ENCODE measurements at places on chromosomes 13 and 19. TPM values are rescaled to one million over a fixed set of nuclear protein-coding genes. Genes with fewer than 3 reads are reported as not detected.

Gene CYP4F2
- total RNA-seq, result not detected

GRCh38 chr19:14090509-14091080 is at the start of gene SAMD1:
Gene SAMD1, minus strand, starts transcription at chr19:14090751.
- H3K27me3 ChIP-seq, result no peaks in the 10 kb centered on the region
- H3K4me1 ChIP-seq, result peaks cover 24% of the 10 kb centered on the region
- peak within 1 kb of the TSS; percentile 98 for H3K27ac ChIP-seq
- DNase-seq, result peak; percentile 95
- peak within 1 kb of the TSS; percentile 95 for H3K4me3 ChIP-seq

- no peaks in the 10 kb centered on the region for H3K4me1 ChIP-seq
- H3K27me3 ChIP-seq, result no peaks in the 10 kb centered on the region
- no peak overlapping the region for H3K4me3 ChIP-seq
- no peaks in the 10 kb centered on the region for H3K36me3 ChIP-seq
- no peak for DNase-seq
- no peak overlapping the region for H3K27ac ChIP-seq
These were observed 1130.2 kb downstream of the SLITRK5 start for GRCh38 chr13:88801361-88801760.

GRCh38 chr13:24888291-24888931 is 124.4 kb downstream of the RNF17 start:
- no peaks in the 10 kb centered on the region for H3K4me1 ChIP-seq
- peaks cover 32% of the 10 kb centered on the region for H3K36me3 ChIP-seq
- no peak overlapping the region for H3K4me3 ChIP-seq
- no peak overlapping the region for H3K27ac ChIP-seq
- no peaks in the 10 kb centered on the region for H3K27me3 ChIP-seq
- no peak for DNase-seq

GRCh38 chr19:27676877-27677276 is 1536.1 kb downstream of the UQCRFS1 start:
- H3K27me3 ChIP-seq, result no peaks in the 10 kb centered on the region
- DNase-seq, result no peak
- peaks cover 61% of the 10 kb centered on the region for H3K4me1 ChIP-seq
- H3K27ac ChIP-seq, result peak overlapping the region; percentile 77
- no peak overlapping the region for H3K4me3 ChIP-seq

- DNase-seq, result no peak
- H3K27ac ChIP-seq, result no peak overlapping the region
- peaks cover 15% of the 10 kb centered on the region for H3K4me1 ChIP-seq
- H3K36me3 ChIP-seq, result no peaks in the 10 kb centered on the region
- peak overlapping the region; percentile 33 for H3K4me3 ChIP-seq
These were observed 84.4 kb downstream of the FAM216B start for GRCh38 chr13:42865768-42866102.

- peaks cover 10% of the 10 kb centered on the region for H3K27me3 ChIP-seq
- no peaks in the 10 kb centered on the region for H3K4me1 ChIP-seq
- H3K36me3 ChIP-seq, result no peaks in the 10 kb centered on the region
- no peak overlapping the region for H3K27ac ChIP-seq
These were observed 29.4 kb upstream of the GTF3A start for GRCh38 chr13:27395007-27395510.

Gene MAST3
- 4.6 TPM for total RNA-seq

DNA sequence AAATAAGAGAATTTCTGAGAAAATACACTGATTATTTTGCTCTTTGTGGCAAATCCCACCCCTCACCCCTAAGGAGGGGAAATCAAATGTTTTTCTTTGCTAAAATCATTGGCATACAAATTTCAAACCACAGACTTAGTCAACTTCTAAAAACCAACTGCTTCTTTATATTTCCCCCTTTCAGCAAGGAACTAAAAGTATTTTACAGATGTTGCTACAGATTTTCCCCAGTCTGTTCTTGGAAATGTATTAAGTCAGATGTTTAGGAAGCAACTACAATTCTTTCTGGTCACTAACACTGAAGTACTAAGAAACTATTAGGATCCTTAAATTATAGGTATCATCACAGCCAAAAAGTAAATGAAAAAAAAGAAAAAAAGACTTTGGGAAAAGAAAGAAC is 6.9 kb downstream of the MTMR6 start:
- DNase-seq, result no peak
- H3K27me3 ChIP-seq, result no peaks in the 10 kb centered on the region
- no peaks in the 10 kb centered on the region for H3K36me3 ChIP-seq
- H3K4me1 ChIP-seq, result peaks cover 23% of the 10 kb centered on the region

DNA sequence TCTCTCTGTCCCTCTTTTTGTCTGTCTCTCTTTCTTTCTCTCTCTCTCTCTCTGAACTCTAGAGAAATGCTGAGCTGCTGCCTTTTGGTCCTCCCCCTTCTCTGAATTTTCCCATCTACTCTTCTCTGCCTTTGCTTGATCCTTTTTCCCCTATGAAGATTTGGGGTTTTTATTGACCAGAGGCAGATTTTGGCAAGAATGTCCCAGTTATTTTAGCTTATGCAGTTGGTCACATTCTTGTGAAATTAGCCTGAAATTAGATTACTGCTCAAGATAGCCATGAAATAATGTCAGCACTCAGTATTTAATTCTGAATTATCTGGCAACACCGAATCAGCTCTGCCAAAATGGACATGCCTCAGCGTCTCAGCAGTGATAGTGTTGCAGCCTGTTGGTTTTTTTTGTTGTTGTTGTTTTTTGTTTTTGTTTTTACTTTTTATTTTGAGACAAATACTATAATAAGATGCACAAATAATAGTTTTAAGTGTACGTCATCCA is 17.2 kb upstream of the SPART start:
- no peak for DNase-seq
- no peaks in the 10 kb centered on the region for H3K27me3 ChIP-seq
- H3K4me1 ChIP-seq, result no peaks in the 10 kb centered on the region
- no peaks in the 10 kb centered on the region for H3K36me3 ChIP-seq
- peak overlapping the region; percentile 41 for H3K27ac ChIP-seq

Gene KLK10
- total RNA-seq, result not detected

GRCh38 chr13:99215184-99215830 is 14.7 kb downstream of the UBAC2 start:
- H3K36me3 ChIP-seq, result no peaks in the 10 kb centered on the region
- no peak overlapping the region for H3K4me3 ChIP-seq
- no peaks in the 10 kb centered on the region for H3K27me3 ChIP-seq
- H3K4me1 ChIP-seq, result peaks cover 49% of the 10 kb centered on the region
- H3K27ac ChIP-seq, result peak overlapping the region; percentile 40

- no peak overlapping the region for H3K27ac ChIP-seq
- H3K36me3 ChIP-seq, result peaks cover 61% of the 10 kb centered on the region
- no peaks in the 10 kb centered on the region for H3K27me3 ChIP-seq
- no peak for DNase-seq
These were observed 12.1 kb downstream of the ERCC2 start for GRCh38 chr19:45358213-45358792.

GRCh38 chr13:36337938-36338641 is 8.1 kb downstream of the SPART start:
- no peak overlapping the region for H3K27ac ChIP-seq
- peaks cover 70% of the 10 kb centered on the region for H3K4me1 ChIP-seq
- H3K4me3 ChIP-seq, result no peak overlapping the region
- no peak for DNase-seq
- no peaks in the 10 kb centered on the region for H3K27me3 ChIP-seq

DNA sequence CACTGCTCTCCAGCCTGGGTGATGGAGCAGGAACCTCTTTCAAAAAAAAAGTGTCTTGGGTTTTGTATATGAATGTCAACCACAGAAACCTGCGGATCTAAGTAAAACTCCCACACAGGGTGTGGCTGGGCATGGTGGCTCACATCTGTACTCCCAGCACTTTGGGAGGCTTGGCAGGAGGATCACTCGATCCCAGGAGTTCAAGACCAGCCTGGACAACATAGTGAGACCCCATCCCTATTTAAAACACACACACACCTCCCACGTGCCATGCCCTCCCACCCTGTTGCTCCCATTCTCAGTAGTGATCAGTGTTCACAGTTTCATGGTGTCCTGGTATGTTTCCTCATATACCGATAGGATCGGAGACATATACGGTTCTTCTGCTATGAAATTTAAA is 9.2 kb downstream of the TMED1 start:
- DNase-seq, result peak; percentile 0
- no peak overlapping the region for H3K27ac ChIP-seq
- no peaks in the 10 kb centered on the region for H3K4me1 ChIP-seq

Gene OR7A5
- total RNA-seq, result not detected

Gene LMTK3
- 1.1 TPM for total RNA-seq

DNA sequence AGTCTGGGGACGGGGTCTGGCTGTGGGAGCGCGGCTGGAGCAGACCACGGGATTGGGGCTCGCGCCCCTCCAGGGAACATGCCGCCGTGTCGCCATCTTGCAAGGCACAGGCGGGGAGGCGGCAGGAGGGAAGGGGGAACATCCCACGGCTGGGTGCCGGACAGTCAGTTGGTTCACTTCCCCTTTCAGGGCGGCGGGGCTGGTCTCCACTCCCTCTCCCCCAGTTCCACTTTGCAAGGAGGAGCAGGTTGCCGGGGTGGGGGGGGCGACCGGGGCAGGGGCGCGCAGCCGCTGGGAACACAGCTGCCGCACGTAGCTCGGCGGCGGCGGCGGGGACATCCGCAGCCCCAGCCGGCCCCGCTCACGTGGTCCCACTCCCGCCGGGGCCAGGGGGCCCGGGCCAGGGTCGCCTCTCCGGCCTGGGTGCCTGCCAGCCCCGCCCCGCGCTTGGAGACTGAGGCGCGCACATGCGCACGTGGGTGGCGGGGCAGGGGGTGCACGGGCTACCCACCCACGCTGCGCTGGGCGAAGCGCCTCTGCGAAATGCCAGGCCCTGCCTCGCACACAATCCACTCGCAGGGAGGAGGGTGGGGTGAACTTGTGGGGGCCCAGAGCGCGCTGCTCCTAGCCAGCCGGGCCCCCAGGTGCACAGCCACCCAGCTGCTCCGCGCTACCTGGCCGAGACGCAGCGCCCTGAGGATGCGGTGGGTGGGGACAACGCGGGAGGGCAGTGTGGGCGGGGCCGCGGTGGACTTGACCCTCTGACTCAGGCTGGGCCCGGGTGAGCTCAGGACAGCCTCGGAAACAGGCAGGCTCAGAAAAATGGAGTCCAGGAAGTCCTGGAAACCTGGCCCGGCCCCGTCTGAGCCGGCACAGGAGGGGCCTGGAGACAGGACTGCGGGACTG is 6.4 kb downstream of the KLF16 start:
- peak overlapping the region; percentile 96 for H3K27ac ChIP-seq
- H3K36me3 ChIP-seq, result no peaks in the 10 kb centered on the region
- H3K27me3 ChIP-seq, result no peaks in the 10 kb centered on the region
- H3K4me3 ChIP-seq, result peak overlapping the region; percentile 69

Gene ANKLE1
- 0.11 TPM for total RNA-seq

DNA sequence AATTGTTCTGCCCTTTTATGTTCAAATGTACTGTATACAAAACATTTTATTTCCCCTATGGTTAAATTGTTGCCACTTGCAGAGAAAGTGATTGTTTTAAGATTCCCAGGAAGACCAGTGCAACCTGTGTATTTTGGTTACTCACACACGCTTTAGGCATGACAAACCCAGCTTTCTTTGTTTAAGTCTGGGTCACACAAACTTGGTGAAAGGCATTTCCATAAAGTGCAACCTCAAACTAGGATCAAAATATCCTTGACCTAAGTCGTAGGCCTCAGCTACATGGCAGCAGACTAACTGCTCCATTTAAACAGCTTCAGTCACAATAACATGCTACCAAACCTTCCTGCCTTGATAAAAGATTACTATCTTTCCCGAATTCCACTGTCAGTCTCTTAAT is 639.0 kb upstream of the PRR20A start:
- H3K27me3 ChIP-seq, result no peaks in the 10 kb centered on the region
- no peak for DNase-seq
- H3K4me1 ChIP-seq, result no peaks in the 10 kb centered on the region
- H3K27ac ChIP-seq, result no peak overlapping the region
- H3K36me3 ChIP-seq, result no peaks in the 10 kb centered on the region

Measured in left ventricle myocardium inferior (tissue), 1 donor.